ENCODE measurements at places on chromosomes 7 and 10. TPM values are rescaled to one million over a fixed set of nuclear protein-coding genes. Genes with fewer than 3 reads are reported as not detected.

Gene PFKFB3
- 22.8 TPM for total RNA-seq

Gene TMEM196
- total RNA-seq, result not detected

Gene INA
- total RNA-seq, result 0.37 TPM

Gene PTN
- total RNA-seq, result 1.8 TPM

Gene NME8
- not detected for total RNA-seq

Gene GPR15LG
- total RNA-seq, result not detected

Gene CLRN3
- not detected for total RNA-seq

Gene SRRM3
- total RNA-seq, result 16.4 TPM

Gene NPTX2
- 0.56 TPM for total RNA-seq

Gene DNAJB6
- 132 TPM for total RNA-seq

Gene NPY
- not detected for total RNA-seq

Gene GNGT1
- not detected for total RNA-seq

Gene PRF1
- total RNA-seq, result not detected

Gene ZNF786
- total RNA-seq, result 4.6 TPM

Gene SEMA3D
- total RNA-seq, result 0.95 TPM

Gene NPFFR1
- total RNA-seq, result not detected

Gene HABP2
- not detected for total RNA-seq

Gene SLC16A12
- not detected for total RNA-seq

Gene SAP25
- total RNA-seq, result 0.21 TPM

Gene CRPPA
- 1.9 TPM for total RNA-seq

Gene TFEC
- not detected for total RNA-seq
